ENCODE measurements at places on chromosomes 4 and X.

DNA sequence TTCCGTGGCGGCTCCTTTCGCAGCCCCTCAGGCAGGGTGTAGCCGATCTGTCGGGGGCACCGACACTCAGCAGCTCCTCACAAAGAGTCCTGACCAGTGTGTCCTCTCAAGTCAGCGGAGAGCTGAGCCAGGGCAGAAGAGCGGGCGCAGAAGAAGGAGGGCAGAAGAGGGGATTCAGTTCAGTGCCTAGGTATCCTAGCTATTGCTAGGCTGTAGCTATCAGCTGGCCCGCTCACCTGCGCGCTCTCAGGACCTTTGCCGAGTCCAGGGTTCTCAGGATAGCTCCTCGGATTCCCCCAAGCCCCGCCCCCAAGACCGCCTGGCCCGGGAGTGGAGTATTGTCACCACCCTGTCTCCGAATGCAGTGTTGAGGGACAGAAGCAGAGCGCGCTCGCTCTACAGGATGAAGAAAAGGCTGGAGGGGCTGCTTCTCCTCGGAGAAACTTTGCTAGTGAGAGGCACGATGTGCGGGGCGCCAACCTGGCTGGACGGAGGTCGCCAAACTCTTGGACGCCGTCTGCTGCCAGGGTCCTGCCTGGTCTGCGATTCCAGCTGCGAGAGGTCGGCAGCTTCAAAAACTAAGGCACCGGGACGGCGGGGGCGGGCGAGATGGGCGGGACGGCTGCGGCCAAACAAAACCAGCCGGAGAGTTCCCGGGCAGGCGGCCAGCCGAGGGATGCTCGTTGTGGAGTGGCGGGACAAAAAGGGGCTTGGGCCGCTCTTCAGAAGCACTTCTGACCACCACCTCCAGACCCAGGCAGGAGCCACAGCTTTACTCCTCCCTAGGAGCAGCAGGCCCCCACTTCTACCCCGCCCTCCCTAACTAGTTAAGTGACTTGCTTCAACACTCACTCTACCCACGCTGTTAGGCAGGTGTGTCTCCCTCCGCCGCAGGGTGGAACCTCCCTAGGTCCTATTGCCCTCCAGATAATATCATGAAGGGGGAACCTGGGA, at the start of gene XKRX:
Gene XKRX, minus strand, starts transcription at position 258 of the 954 bp plus-strand sequence. CDS start 613 bp downstream, outside the sequence.
- DNase-seq = peak; percentile 40

DNA sequence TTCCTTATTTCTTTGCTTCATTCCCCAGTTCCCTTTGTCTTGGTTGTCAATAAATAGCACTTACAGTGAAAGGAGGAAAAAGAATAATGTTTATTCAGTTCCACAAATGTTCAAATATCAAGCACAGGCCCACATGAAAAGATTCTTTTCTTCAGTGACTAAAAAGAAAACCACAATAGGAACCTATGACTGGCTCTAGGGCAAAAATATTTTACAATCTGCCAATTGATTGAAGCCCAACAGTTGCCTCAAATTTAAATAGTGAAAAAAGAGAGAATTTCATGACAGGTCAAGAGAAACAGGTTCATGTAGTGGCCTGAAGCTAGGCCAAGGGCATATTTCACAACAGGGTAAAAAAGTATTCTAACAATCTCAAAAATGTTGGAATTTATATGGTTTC, 553.8 kb downstream of the CENPC start:
- no peak for DNase-seq

DNA sequence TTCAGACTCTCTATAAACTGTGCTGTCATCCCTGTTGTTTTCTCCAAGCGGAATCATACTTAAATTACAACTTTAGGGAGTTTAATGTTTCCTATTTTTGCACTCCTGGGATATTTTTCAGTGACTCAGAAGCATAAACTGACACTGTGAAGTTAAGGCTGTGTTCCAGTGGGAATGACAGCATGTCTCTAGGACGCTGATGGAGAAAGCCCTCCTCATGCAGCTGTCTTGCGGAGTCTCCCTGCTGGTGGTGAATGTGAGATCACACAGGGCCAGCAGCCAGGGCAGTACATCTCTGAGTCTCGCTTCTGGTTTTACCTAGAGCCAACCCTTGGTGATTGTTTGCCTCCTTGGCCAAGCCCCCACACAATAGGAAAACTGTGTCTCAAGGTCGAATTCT, 53.3 kb downstream of the NFKB1 start:
- no peak for DNase-seq

DNA sequence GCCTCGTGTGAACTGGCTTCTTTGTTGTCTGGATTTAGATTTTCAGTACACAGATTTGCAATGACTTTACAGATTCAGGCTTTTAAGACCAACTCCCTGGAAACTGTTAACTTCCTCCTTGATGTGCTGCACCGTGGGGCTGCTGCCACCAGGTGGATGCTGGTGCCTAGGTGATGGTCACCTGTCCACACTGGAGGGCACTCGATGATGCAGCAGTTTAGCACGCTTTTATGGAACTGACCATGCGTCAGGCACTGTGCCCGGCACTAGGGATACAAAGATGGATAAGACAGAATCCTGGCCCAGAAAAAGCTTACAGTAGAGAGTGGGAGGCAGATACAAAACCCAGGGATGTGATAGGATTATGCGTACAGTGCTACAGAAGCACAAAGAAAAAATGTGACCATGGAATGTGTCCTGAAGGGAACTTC, 180.7 kb downstream of the CEP135 start:
- DNase-seq = peak; percentile 18

DNA sequence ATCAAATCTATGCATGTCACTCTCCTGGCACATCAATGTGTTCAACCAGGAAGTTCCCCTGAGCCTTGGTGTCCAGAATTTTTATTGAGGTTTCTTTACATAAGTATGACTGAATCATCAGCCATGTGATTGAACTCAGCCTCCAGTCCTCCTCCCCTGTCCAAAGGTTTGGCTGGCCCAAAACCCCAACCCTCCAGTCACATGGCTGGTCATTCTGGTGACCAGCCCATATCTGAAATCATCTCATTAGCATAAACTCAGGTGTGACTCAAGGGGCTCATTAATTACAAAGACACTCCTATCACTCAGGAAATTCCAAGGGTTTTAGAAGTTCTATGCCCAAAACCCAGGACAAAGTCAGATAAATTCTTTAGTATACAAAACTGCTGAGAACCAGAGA, 20.6 kb upstream of the SUPT20HL2 start:
- DNase-seq = no peak

DNA sequence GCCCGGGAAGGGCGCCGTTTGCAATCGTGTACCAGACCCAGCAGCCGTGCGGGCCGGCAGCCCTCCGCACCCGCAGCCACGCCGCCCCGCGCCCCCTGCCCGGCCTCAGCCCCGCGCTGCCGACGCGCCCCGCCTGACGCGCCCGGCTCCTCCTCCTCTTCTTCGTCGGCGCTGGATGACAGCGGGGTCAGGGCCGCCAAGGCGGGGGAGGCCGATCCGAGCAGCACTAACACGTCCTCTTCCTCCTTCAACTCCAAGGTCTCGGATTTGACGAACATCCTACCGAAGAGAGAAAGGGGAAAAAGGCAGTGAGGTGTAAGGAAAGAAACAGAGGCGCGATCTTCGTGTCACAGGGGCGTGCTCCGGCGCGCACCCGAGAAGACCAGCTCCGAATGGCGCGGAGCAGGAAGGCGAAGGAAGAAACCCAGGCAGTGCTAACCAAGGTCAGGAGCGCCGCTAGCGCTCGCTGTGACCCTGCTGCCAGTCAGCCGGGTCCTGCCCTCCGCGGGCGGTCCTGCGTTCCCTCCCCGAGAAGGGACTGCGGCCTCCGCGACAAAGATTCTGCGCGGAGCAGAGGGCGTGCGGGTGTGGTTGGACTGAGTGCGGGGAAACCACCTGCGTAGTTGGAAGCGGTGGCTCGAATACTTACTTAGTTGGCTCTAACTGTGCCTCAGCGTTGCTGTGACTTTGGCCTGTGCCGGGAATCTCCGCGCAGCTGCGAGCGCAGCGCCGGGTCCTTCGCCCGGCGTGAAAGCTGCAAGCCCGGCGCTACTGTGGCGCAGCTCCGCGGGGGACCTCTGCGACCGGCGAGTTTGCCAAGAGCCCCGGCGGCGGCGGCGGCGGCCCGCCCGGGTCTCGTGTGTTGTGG, 548 bp downstream of the NEUROG2 start:
- peak; percentile 41 for DNase-seq
